ENCODE measurements at places on chromosomes 3 and 15.

DNA sequence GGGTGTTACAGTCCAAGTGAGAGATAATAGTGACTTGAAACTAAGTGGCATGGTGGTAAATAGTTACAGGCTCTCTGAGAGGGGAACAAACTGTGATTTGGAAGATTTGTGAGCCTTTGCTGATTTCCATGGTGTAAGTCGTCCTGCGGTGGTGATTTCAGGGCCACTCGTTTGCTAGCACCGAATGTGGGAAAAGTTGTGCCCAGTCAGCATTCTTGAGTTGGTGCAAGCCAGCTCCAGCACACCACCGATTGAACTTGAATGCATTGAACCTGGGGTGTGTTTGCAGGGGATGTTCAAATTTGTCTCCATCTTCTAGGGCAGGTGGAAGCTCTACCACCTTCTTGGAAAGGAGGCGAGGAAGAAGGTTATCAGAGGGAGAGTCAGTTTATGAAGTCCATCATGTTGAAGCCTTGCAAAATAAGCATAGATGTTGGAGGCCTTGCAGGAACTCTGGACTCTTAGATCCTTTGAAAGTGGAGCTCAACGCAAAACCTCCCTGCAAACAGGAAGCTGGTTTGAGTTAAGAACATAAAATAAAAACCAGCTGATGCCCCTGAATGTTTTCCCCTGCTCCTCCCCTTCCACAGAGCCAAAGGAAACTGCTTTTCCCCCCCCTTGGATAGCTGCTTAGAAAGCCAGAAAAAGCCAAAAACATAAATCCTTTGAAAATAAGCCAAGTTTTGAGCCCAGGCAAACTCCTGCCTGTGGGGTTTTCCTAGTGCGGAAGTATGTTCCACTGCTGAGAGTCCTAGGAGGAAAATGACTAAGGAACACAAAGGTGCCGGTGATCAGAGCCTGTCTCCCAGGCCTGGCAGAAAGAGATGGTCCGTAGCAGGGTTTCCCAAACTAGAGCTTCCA lies 21.9 kb downstream of the MAPKBP1 start:
- no peak for DNase-seq

DNA sequence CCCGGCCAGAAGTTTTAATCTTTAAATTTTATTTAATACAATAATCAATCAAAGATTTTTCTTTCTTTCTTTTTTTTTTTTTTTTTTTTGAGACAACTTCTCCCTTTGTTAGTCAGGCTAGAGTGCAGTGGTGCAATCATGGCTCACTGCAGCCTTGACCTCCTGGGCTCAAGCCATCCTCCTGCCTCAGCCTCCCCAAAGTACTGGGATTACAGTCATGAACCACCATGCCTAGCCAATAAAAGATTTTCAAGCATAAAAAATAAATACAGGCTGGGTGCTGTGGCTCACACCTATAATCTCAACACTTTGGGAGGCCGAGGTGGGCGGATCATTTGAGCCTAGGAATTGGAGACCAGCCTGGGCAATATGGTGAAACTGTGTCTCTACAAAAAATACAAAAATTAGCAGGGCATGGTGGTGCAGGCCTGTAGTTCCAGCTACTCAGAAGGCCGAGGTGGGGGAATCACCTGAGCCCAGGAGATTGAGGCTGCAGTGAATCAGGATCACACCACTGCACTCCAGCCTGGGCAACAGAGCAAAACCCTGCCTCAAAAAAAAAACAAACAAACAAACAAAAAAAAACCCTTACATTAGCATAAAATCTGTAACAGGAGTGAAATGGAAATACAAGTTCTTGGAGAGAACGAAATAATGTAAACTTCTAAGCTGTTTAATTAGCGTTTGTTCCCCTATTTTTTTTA lies 29.1 kb upstream of the SRP14 start:
- no peak for DNase-seq

DNA sequence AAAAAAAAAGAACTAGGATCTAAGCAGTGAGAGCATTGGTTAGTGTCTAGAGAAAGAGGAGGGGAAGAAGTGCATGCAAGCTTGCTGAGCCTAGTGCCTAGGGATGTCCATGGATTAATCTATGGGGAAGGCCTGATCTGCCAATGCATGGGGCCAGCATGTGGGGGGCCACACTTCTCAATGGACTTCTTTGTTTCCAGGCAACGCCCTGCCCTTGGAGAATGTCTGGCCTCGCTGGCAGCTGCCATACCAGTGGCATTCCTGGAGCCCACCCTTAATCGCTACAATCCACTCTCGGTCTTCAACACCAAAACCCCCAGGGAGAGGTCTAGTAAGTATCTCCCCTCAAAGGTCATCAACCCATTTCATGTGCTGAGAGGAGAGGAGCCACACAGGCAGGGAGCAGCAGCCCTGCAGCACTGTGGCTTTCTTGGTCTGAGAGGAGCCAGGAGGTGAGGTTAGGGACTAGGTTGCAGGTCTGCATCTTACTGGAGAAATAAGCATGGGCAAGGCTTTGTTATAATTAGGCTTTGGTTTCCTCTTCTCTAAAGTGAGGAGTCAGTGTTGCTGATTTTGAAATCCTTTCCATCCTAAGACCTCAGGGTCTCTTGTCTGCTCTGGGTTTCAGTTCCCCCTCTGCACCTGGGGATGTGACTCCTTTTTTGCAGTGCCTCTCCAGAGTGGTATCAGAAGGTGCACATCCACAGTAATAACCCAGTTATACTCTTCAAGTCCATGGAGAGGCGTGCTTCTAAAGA lies 188.1 kb upstream of the CHRM5 start:
- no peak for DNase-seq

- DNase-seq = no peak
These were observed 6.5 kb upstream of the CRYBG3 start for GRCh38 chr3:97815149-97815917.

- DNase-seq = no peak
These were observed 16.3 kb upstream of the SMAD6 start for GRCh38 chr15:66685638-66686150.

DNA sequence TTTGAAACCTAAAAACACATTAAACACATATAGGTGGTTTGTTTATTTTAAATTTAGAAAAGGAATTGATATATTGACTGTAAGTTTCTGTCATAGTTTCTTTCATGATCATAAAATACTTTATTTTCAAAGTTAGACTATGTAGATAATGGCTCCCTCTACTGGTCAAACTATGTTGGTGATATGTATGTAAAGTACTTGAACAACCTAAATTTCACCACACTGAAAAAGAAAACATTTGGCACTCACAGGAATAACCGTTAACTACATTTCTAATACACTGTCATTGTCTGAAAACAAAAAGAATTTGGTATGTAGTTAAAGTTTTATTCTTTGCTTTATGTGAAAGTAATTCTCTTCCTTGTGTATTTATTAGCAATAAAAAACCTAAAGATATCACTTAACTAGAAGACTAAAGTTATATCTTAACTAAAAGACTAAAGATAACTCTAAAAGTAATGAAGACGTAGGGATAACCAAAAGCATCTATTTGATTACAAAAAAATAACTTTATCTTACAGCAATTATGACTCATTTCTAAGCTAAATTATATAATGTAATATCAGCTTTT lies 427.5 kb downstream of the VGLL3 start:
- DNase-seq = no peak

GRCh38 chr3:160780245-160780644 lies 24.2 kb downstream of the PPM1L start:
- DNase-seq = no peak

GRCh38 chr3:62415312-62415801 lies 42.0 kb upstream of the FEZF2 start:
- DNase-seq = no peak

- DNase-seq = no peak
These were observed 84.7 kb downstream of the FGF12 start for GRCh38 chr3:192642651-192643050.

DNA sequence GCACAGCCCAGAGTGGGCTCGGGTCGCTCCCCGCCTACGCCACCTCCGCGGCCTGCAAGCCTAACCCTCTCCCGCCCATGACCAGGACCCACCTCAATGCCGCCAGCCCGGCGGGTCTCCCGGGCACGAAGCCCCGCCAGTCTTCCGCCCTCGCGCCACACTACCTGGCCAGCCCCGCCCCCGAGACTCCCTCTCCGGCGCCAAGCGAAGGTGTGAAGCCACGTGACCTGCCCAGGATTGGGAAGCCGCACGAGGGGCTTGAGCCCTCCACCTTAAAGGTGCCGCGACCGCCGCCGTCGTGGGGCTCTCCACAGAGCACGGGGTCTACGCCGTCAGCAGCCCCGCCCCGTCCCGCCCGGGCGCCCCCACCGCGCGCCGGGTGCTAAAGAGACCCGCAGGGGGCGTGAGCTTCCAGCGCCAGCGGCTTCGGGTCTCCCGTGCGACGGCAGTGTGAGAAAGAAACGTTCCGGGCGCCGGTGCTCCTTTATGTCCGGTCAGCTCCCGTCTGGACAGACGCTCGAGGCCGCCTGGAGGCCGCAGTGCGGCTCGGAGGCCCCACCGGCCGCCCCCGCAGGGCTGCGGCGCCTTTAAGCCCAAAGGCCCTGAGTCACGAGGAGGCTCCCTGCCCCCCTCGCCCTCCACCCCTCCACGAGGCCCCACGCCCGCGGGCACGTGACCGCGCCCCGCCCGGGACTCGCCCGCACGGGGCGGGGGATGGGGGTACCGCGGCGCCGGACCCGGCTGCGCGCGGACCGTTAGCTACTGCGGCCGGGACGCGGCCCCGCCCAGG lies at the start of gene CPEB1:
Gene CPEB1, minus strand, starts transcription at position 319 of the 790 bp plus-strand sequence. CDS start 18,904 bp downstream, outside the sequence.
- DNase-seq = peak; percentile 34

Measured in stimulated activated CD4-positive, alpha-beta T cell treated with anti-CD3 and anti-CD28 coated beads, Interleukin-12 subunit alpha, Interleukin-12 subunit beta, amount 100 ng/mL, for 24 hours (primary cell).